NCI-H2029 treated with DMSO at 0.1 percent for 48 hours (cell line): ENCODE measurements at places on chromosomes 7 and 10.

DNA sequence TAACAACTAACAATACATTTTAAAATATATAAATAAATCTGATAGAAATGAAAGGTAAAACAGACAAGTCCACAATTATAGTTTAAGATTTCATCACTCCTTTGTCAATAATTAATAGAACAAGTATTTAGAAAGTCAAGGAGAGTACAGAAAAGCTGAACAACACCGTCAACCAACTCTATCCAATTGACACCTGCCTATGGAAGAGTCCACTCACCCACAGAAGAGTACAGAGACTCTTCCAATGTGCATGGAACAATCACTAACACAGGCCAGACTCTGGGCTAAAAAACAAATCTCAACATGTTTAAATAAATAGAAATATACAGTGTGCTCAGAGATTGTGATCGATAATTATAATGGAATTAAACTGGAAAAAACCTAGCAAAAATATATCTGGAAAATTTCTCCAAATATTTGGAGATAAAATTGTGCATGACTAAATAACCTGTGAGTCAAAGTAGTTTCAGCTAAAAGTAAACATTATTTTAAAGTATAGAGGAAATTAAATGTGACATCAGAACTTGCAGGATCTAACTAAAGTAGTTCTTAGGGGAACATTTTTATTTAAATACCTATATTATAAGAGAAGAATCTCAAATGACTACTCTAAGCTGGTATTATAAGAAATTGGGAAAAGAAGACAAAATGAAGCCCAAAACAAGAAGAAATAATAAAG lies 109.9 kb upstream of the EGFR start:
- no peak for DNase-seq

DNA sequence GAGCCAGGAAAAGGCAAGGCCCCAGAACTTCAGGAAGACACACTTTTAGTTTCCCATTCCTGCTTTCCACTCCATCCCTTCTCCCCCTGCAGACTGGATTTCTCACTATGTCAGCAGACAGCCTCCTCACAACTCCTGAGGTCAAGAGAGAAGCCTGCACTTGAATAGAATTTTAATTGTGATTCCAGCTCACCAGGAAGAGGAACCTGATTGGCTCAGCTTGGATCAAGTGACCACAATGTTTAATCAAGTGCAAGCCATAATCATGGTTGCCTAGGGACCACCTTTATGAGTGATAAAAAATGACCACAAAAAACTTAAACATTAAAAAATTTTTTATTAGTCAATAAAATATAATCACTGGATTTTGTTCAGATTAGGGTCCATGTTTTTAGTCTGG lies 244.7 kb upstream of the RHOBTB1 start:
- DNase-seq, result no peak

DNA sequence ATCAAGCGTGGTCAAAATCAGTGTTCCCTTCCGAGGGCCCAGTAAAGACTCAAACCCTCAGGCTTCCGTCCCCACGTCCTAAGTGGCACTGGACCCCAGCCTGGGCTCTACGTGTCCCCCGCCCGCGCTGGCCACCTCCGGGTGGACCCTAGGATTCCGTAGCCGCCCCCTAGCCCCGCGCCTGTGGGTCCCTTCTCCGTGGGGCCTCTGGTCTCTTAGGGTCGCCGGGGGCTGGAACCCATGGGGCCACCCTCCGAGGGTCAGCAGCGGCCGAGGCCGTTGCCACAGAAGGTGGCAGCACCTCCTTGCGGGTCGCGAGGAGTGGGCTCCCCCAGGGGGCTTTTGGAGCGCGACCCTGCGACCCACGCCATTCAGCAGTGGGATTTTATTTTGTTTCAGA lies 170.5 kb upstream of the EEPD1 start:
- no peak for DNase-seq

DNA sequence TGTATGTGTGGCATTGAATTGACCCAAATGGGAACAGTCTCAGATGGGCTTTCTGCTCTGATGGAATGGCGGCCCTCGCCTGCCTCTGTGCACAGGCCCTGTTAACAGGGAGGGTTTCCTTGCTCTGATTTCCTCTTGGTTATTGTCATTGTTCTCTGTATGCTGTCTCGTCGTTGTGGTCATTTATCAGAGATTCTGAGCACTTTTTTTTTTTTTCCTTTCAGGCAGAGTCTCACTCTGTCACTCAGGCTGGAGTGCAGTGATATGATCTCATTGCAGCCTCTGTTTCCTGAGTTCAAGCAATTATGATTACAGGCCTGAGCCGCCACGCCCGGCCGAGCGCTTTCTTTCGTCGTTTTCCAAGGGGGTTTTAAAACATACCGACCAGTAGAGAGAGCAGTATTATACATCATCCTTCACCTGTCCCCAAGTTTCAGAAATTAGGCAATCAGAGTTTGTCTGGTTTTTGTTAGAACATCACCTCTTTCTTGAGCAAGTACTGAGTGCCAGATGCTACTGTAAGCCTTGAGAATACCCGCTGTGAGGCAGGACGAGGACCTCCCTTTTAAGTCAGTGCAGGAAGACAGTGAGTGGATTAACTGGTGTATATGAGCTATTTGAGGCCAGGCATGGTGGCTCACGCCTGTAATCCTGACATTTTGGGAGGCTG lies 6.5 kb downstream of the CHST12 start:
- no peak for DNase-seq

DNA sequence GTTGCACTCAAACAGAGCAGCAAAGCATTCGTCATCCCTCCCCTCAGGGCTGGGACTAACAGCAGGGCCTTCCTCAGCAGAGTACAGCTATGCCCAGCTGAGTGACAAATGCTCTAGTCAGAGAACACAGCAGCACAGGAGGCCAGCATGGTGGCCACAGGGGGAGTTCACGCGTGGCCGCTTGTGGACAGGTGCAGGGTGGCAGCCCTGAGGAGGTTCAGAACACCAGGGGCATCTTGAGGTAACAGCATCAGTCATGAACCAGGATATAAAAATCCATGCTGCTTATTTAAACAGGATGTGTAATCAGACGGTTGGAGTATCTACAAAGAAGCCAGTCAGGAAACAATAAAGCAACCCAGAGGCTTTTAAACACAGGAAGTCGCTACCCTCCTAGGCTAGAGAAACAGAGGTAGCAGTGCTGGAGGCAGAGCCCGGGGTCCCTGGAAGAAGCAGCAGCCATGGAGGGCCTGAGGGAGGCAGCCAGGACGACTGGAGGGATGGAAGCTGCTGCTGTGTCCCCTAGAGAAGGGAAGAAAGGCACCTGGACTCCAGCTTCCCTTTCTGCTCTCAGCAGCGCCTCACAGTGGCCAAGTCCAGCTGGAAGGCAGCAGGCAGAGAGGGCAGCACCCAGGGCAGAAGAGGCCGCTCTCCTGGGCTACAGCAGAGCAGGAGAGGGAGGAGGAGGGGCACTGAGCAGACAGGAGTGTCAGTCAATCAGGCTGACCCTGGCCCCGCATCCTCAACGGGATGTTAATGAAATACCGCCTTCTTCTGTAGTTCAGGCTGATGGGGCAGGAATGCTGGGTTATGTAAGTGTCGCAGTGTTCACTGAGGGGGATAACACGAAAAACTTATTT lies 70.8 kb upstream of the UCN3 start:
- no peak for DNase-seq

DNA sequence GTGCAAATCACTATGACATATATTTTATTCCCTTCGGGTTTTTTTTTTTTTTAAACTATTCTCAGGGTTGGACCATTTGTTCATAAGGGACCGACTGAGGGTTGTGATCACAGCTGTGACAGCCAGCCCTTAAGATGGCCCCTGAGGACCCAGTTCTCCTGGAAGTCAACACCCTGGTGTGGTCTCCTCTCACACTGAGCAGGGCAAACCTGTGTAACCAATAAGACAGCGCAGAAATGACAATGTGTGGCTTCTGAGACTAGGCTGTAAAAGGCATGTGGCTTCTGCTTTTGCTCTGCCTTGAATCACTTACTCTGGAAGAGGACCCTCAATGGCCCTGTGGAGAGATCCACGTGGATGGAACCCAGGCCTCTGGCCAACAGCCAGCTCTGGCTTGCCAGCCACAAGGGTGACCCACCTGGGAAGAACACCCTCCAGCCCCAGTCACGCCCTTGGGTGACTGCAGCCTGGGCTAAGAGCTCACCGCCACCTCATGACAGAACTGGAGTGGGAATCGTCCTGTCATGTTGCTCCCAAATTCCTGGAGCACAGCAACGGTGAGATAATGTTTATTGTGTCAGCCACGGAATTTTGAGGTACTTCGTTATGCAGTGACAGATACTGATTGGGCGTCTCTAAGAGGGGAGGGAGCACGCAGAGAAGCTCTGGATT lies 127.1 kb downstream of the CLEC2L start:
- DNase-seq, result no peak

DNA sequence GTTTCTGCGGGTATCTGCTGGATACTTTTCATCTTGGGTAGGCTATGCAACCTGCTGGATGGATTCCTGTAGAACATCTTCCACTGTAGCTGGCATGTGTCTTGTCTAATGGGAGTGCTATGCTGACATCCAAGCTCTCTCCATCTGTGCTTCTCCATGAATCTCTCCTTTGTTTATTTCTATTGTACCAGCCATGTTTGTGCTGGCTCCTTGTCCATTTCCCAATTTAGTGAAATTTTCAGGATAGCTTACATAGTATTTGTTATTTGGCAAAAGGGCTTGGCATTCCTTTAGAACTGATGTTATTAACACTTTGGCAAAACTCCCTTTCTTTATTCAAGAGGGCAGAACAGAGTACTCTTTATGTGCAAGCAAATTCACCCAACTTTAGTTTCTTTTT lies 198.0 kb downstream of the CSTF2T start:
- DNase-seq, result no peak
